ENCODE measurements at places on chromosomes 1 and 21.

DNA sequence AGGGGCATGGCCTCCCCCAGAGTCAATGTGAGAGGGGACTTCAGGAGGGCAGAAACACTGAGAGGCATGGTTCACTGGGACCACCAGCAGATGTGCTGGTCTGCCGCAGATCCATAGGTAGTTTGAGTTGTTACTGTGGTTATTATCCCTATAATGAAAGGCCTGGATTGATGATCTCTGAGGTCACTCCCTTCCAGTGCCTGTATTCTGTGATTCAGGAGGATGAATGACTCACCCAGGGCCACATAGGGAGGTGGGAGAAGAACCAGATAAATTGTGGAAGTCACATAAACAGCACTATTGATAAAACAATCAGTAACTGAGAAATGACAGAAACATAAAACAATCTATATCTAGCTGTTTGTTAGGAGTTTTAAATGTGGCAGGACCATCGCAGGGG, 22.7 kb upstream of the ACTL8 start:
- peak; percentile 31 for DNase-seq

DNA sequence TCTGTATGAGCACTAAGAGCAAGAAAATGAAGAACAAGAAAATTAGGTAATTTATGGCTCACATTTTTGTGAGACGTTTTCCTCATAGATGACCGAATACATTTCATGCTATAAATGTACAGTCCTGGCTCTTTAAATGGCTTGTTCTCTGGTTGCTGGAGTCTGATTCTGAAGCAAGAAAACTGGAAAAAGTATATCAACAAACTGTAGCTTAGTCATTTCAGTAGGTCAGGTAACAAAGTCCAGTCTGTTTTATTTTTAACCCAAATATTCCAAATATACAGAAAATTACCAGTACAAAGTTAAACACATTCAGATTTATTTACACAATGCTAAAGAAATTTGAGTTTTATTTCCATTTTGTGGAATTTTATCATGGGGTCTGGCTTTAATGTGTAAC, 2.5 kb upstream of the MYBPHL start:
- no peak for DNase-seq

- no peak for DNase-seq
These were observed 318.4 kb downstream of the RPS6KC1 start for GRCh38 chr1:213369465-213369864.

DNA sequence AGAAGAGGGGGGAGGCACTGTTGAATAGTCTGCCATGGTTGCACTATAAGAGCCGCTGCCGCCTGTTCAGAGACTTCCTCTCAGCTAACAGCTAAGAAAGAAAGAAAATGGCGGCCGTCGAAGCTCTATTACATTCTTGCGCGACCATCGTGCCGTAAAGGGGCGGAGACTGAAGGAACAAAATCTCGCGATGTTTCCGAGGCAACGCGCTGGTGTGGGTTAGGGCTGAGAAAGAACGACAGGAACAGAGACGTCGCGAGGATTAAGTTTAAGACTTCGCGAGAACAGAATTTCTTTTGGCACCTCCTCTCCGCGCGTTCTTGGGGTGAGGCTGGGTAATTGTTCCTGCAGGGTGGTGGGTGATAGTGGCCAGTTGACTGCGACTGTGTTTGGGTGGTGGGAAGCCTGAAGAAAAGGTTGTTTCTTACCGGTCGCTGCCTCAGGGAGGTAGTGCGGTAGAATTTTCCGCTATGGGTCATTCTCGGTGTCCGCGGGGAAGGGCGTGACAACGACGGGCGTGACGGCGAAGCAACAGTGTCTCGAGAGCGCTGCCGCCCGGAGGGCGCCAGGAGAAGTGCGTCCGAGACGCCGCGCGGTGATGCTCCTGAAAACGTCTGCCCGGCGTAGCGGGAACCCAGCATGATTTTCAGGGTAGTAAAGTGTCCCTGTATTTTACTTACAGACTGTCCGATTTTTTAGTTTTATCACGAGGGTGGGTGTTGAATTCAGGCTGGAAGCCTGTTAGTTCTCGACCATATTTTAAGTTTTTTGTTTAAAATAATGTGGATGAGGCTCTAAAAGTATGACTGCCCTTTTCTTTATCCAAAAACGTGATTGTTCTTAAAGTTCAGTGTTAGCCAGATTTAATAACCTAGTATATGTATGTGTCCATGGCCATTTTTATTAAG, at the start of gene FUBP1:
TSS of gene FUBP1 (minus strand) at position 104 of the 908 bp plus-strand sequence. CDS start at position 36, 68 bp downstream.
- peak; percentile 98 for DNase-seq

DNA sequence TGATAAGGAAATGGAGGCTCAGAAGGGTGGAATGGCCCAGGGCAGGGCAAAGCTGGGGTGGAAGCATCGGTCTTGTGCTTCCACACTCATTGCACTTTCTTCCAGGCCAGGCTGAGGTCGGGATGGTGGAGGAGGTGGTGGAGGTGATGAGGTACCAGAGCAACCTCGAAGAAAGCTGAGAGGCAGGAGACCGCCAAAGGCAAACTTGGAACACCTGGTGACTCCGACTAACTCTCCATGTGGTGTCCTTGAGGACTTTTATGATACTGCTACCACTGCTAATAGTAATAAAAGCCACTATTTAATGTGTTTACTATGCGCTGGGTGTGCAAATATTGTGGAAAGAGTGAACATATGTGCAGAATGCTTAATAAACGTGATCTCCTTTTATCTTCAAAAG, 16.9 kb upstream of the BTG2 start:
- no peak for DNase-seq
